A172 (cell line): ENCODE measurements at places on chromosomes 7 and 10.

- no peak for DNase-seq
Measured at GRCh38 chr7:85950418-85950817, 693.3 kb upstream of the GRM3 start.

GRCh38 chr7:121099572-121099971 lies 111.1 kb downstream of the CPED1 start:
- DNase-seq, result no peak

GRCh38 chr10:104434601-104435000 lies 81.0 kb downstream of the CFAP58 start:
- peak; percentile 64 for DNase-seq

DNA sequence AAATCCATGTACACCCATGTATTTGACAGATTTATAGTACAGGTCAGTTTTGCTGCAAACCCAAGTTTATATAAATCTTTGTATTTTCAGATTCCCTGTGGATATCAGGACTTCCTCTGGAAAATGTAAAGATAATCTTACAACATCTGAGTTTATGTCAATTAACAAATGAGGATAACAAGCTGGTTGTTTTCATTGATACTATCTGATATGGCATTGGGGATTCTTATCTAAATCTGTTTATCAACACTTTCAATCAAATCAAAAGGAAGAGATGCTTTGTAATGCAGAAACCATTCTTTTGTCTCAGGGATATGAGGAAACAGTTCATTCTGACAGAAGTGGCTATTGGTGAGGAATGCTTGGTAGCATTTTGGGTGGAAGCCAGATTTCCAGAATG lies 64.9 kb upstream of the FAM204A start:
- no peak for DNase-seq

GRCh38 chr7:41847151-41847550 lies 144.3 kb upstream of the INHBA start:
- DNase-seq, result no peak
